Kidney tubule cell (primary cell): ENCODE measurements at places on chromosomes 2 and 18.

DNA sequence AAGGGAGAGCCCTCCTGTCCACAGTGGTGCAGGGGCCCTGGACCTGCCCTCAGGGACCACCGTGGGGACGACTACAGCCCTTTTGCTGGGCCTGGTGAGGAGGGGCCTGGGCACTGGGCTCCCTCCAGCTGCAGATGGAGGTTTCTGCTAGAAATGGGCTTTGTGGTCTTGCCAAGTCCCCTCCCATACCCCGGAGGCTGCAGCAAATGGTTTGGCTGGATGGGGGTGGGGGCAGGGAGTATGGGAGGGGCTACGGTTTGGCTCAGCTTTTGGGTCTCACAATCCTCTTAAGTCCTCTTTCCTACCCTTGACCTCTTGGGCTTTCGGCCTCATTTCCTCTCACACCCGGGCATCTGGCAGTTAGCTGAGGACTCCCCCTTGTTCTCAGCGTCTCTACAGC, 21.7 kb downstream of the TET3 start:
- DNase-seq, result no peak

DNA sequence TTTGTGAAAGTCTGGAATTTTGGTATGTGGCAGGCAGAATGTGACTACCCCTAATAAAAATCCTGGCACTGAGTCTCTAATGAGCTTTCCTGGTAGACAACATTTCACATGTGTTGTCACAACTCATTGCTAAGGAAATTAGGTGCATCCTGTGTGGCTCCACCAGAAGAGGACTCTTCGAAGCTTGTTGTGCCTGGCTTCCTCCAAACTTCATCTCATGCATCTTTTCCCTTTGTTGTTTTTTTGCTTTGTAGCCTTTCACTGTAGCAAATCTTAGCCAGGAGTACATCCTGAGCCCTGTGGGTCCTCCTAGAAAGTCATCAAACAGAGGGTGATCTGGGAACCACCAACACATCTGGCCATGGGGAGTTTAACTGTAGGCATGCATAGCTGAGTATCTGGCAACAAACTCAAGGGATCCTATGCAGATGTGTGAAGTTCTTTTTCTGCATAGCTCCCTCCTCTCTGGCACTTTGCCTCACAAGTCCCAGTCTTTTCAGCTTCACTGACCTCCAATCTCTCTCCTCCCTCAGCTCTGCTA, 42.1 kb upstream of the SERTAD2 start:
- DNase-seq, result peak; percentile 75

DNA sequence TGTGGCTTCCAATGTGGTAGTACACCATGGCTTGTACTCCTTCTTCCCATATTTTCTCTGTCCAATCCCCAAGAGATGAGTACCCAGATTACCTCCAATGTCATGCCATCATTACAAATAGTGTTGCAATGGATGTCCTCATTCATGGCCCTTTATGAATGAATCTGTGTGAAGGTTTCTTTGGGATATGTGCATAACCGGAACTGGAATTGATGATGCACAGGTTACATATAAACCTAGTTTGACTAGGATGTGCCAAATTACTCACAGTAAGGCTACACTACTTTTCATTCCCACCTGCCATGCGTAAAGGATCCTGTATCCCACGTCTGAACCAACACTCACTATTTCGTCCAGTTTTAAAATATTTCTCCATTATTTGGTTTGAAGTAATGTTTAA, 173.9 kb upstream of the CXCR4 start:
- peak; percentile 85 for DNase-seq

DNA sequence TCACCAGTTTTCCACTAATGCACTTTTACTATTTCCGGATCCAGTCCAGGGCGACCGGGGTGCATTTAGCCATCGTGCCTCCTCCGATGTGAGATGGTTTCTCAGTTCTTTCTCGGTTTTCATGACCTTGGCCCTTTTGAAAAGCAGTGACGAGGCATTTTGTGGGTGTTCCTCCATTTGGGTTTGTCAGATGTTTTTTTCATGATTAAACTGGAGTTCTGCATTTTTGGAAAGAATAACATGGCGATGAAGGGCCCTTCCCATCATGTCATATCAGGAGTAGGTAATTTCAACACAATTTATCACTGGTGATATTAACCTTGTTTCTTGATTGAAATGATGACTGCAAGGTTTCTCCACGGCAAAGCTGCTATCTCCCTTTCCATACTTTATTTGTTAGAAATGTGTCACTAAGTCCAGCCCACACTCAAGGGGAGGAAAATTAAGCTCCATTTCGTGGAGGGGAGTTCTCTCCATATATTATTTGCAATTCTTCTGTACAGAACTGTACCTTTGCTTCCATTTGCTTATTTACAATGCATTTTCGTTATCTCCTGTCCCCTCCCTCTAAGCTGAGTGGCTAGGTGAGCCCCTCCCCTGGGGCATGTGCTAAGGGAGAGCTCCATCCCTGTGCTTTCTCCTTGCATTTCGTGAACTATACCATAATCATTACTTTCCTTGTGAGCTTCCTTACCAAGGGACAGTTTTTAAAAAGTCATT, 8.9 kb upstream of the KLF11 start:
- no peak for DNase-seq

GRCh38 chr2:47512581-47513083, 109.7 kb downstream of the MSH2 start:
- DNase-seq, result peak; percentile 72

- no peak for DNase-seq
Observed at GRCh38 chr2:11930211-11930761, 183.9 kb downstream of the LPIN1 start.

DNA sequence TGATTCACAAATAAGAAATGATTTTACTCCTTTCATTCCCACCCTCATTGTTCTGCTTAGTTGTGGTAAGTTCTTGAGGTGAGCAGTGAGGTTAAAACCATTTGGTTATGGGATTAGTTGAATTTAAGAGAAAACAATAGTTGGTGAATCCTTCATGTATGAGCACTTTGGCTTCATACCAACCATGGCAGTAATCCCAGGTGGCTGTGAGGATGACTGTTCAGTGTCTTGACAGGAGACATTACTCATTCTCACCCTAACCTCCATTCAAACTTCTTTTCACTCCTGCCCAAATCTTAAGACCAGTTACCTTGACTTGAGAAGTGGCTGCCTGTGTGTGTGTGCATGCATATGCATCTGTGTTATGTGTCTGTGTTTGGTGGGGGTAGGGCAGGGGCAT, 143.1 kb downstream of the SETBP1 start:
- peak; percentile 78 for DNase-seq

GRCh38 chr2:202032846-202033316, 774 bp upstream of the FZD7 start:
- DNase-seq, result peak; percentile 24

- peak; percentile 20 for DNase-seq
Observed at GRCh38 chr2:188322569-188323551, 31.2 kb downstream of the GULP1 start.

DNA sequence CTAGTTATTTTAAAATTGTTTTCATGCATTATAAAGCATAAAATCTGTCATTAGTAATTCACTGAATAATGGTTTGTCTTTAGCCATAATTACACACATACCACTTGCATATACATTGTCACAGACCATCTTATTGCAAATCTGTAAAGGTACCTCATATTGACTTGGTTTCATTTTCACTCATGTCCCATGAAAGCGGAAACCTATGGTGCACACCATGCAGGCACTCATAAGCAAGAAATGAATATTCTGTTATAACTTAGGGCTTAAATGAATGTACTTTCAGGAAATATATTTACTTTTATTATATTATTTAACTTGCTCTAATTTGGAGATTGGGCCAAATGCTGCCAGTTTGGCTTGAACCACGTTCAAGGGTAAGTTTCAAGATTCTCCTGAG, 29.2 kb upstream of the STK17B start:
- no peak for DNase-seq

DNA sequence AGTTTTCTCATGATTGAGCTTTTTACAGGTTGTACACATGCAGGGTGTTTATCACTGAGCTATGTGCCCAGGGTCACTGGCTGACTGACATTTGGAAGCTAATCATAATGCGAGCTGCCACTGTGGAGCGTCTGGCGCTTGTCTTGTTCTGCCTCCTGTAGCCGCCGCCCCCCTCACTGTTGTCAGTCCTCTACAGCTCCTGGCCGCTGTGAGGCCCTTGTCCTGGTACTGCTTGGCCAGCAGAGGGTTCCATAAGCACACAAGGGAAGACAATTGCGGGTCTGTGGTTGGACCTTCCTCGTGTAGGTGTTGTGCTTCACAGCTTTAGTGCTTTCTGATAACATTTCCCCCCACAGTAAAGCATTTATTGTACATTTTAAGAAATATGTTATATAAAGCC, 105.6 kb upstream of the LDLRAD4 start:
- DNase-seq, result peak; percentile 42

DNA sequence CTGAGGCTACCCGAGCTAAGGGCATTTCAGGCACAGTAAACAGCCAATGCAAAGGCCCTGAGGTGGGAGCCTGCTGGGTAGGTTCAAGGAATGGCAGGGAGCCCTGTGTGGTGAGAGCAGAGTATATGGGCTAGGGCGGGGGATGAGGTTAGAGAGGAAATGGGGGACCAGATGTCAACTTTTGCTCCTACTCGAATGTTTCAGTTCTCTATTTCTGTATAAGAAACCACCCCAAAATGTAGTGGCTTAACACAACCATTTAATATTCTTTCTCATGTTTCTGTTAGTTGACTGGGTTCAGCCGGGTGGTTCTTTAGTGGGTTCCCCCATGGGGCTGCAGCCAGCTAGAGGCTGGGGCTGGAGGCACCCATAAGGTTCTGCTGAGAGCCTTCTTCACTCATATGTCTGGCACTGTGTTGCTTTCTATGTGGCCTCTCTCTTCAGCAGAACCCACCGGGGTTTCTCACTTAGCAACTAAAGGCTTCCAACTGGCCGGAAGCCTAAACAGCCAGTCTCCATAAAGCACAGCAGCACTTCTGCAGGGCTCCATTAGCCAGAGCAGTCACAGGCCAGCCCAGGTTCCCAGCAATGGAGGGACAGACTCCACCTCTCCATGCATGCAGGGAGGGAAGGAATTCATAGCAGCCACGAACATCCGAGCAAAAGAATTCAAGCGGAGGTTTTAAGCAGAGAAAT, 5.6 kb upstream of the ATOH8 start:
- no peak for DNase-seq

DNA sequence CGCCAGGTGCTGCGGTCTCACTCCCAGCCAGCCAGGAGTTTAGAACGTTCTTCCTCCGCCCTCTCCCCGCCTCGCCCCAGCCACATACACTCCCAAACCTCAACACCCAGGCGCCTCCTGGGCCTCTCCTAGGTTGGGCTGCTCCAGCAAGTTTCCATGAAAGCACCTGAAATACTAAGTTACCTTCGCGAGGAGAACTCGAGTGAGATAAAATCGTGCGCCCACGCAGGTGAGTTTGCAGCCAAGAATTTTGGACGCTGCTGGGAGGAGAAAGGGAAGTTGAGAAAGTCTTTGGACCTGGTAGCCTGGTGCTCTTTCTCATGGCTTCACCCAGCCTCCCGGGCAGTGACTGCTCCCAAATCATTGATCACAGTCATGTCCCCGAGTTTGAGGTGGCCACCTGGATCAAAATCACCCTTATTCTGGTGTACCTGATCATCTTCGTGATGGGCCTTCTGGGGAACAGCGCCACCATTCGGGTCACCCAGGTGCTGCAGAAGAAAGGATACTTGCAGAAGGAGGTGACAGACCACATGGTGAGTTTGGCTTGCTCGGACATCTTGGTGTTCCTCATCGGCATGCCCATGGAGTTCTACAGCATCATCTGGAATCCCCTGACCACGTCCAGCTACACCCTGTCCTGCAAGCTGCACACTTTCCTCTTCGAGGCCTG, at the start of gene GPR39:
Gene GPR39 (plus strand): TSS at position 83 of the 673 bp plus-strand sequence.
- DNase-seq, result no peak

GRCh38 chr2:160325418-160325817, 125.3 kb upstream of the ITGB6 start:
- DNase-seq, result no peak

- peak; percentile 56 for DNase-seq
Observed at GRCh38 chr2:27955384-27956161, 65.0 kb downstream of the BABAM2 start.

DNA sequence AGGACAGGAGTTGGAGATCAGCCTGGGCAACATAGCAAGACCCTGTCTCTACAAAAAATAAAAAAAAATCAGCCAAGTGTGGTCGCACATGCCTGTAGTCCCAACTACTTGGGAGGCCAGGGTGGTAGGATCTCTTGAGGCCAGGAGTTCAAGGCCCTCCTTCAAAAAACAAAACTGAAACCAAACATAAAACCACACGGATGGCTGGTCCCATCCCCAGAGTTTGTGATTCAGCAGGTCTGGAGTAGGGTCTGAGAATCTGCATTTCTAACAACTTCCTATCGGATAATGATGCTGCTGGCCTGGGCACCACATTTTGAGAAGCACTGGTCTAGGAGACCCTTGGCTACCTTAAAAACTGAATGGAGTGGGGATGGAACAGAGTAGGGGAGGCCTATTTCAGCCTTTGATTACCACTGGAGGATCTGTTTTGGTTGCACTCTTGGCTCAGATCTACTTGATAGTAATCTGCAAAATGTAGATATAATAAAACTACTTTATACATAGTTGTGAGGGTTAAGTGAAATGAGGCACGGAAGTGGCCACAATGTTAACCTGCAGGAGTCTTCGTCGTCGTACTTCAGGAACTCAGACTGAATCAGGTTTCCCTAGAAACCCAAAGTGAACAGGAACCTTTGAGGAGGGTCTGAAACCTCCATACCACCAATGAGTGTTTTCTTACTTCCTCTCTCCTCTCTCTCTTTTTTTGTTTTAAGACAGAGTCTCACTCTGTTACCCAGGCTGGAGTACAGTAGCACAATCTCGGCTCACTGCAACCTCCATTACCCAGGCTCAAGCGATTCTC, 25.5 kb upstream of the NFE2L2 start:
- no peak for DNase-seq

- DNase-seq, result peak; percentile 78
Observed at GRCh38 chr2:241271706-241272302, 43.7 kb downstream of the HDLBP start.

DNA sequence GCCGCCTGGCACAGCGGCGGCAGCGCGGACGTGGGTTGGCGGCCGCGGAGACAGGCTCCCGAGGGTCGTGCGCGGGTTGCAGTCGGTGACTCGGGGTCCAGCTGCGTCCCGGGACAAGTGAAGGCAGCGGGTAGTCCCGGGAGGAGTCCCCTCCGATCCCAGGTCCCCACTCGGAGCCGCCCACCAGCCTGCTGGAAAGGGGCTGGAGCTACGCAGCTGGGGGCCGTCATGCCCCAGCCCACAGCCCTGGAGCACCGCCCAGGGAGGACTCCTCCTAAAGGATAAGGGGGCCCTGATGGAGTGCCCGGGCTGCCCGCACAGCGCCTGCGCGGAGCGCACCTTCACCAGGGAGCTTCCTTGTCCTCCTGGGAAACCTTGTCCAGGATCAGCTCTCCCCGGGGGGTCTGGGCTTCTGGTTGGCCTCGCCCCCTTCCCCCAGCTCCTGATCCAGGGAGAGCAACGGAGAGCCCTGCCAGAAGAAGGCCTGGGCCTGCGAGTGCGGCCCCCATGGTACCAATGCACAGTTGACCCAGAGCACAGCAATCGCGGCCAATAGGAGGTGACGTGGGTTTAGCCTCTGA, 25.9 kb upstream of the ALPP start:
- no peak for DNase-seq

- DNase-seq, result no peak
Observed at GRCh38 chr2:98579926-98580325, 28.4 kb downstream of the COA5 start.
